Suppressor macrophage treated with lipopolysaccharide for 1 hour (primary cell): ENCODE measurements at places on chromosomes 5 and 9.

- peak; percentile 3 for DNase-seq
Measured at GRCh38 chr5:72171667-72172066, 64.4 kb downstream of the MAP1B start.

GRCh38 chr5:111901296-111901695 is 144.3 kb upstream of the NREP start:
- DNase-seq, result peak; percentile 27

GRCh38 chr5:168612996-168613395 is 33.8 kb upstream of the PANK3 start:
- no peak for DNase-seq

- DNase-seq, result no peak
Measured at GRCh38 chr5:132850066-132850465, 16.2 kb downstream of the GDF9 start.

GRCh38 chr9:88090151-88090581 is 48.1 kb downstream of the SPATA31C2 start:
- no peak for DNase-seq

DNA sequence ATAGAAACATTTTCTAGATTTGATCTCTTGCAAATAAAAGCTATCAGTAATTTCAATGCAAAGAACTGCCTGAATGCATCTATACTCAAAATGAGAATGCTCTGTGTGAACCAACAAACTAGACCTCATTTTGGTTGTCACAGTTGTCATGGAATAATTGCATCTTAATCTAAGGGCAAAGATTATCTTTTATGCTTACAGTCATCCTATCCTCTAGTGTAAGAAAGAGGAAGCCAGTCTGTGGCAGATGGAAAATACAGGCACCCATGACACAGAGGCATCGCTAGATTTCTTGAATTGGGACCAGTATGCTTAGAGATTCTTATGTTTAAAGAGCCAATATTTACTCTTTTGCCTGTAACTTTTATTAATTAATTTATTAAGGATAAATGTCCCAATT is 95.0 kb downstream of the MACIR start:
- no peak for DNase-seq

DNA sequence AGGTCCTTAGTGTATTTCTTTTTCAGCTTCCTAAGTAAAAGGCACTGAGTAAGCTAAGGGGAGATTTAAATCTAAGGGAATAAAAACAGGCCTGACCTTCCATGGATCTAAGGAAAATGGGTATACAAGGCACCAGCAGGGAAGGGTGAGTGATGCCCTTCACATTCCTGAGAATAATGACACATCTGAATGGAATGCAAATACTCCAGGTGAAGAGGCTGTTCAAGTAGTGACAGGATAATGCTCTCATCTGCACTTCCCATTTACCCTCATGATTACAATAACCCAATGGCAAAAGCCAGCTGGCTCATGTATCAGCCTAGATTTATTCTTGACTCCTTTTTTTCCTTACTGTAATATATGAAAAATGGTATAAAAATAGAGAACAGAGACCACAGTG is 216.2 kb upstream of the ACTBL2 start:
- no peak for DNase-seq

DNA sequence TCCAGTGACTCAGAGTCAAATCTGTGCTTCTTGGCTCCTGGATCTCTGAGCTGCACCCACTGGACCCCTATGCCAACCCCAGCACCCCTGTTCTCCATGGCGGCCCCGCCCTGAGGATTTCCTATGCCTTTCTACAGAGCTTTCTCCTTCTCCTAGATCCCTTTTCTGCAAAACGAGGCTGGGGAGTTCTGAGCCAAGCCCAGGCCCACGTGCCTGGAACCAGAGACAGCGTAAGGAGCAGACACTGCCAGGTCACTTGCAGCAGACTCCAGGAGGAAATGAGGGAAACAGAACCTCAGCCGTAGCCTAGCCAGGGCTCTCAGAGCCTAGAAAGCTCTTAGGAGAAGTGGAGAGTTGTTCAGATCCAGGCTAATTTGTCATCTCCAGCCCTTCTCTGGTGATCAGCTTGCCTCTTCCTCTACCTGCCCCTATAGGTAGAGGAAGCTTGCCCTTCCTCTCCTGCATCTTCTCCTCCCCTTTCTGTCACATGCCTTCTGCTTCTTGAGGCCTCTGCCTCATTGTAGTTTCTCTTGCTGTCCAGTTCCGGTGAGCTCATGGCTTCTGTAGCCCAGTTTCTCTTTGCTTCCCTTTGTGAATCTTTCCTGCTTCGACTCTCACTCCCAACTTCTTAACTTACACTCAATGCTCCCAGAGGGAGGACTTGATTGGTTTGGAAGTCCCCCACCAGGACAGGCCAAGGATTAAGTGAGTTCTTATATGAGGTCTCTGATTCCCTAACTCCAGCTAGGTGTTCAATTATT is 163.4 kb downstream of the RGS3 start:
- no peak for DNase-seq

- no peak for DNase-seq
Measured at GRCh38 chr9:23541976-23542375, 284.1 kb downstream of the ELAVL2 start.

DNA sequence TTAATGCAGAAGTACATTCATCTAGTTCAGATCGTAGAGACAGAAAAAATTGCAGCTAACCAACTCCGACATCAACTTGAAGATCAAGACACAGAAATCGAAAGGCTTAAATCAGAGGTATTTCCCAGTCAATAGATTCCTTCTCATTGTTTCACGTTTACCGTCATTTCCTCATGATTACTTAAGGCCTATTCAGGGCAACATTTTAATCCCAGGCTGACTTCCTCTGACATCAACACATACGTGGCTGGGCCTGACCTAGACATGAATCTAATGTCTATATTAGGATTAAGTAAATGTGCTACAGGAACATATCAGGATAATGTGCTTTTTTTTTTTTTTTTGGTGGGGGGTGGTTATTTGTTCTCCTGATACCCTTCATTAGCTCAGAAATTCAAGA is 107.9 kb downstream of the RASGRF2 start:
- no peak for DNase-seq

GRCh38 chr5:12017007-12017406 is 112.8 kb upstream of the CTNND2 start:
- DNase-seq, result no peak

DNA sequence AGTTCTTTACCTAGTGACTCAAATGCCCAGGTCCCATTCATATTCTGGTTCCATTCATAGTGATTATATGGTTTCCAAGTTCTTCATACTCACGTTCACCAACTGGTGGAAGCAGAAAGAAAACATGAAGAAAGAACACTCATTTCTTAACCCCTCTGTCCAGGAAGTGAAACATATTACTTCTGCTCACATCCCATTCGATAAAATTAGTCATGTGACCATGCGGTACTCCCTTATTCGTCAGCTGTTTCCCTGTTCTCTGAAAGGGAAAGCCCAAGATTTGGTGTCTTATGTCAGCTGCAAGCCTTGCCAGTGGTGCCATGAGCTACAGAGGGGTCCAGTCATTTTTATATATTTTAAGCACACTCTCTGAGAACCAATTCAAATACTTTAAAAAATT is 387.0 kb upstream of the DMAC1 start:
- no peak for DNase-seq

DNA sequence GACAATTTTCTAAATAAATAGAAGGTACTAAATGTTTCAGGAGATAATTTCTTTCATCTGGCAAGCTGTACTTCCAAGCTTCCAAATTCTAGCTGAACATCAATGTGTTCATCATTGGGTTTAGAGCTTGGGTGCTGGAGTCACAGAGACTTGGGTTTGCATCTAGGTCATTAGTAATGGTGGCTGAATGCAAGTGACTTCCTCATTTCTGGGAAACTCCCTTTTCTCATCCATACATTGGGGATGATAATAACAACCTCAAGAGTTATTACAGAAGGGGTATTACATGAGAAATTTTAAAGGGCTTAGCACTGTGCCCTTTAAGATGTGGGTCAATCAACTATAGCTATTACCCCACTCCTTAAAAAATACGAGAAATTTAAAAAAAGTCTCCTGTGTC is 41.1 kb upstream of the KLF4 start:
- peak; percentile 78 for DNase-seq

- no peak for DNase-seq
Measured at GRCh38 chr9:77926371-77926878, 105.2 kb downstream of the GNAQ start.

- DNase-seq, result no peak
Measured at GRCh38 chr5:124735169-124735858, 11.1 kb downstream of the ZNF608 start.

DNA sequence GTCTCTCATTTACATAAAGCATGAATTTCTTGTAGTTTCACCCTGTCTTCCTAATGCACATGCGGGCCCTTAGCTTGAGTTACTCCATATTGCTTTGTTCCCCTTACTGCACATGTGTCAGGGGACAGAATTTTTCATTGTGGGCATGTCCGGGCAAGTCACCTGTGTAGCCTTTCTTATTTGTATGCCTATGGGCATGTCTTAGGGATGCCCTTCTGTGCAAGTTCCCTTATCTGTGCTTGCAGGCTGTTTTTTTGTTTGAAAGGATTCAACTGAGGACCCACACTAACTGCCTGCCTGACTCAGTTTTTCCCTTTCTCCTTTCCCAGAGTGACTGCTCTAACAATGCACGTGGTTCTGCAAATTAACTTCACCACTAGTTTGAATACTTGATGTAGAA is 161.7 kb downstream of the YTHDC2 start:
- no peak for DNase-seq

- no peak for DNase-seq
Measured at GRCh38 chr9:37148181-37148580, 27.8 kb downstream of the ZCCHC7 start.

DNA sequence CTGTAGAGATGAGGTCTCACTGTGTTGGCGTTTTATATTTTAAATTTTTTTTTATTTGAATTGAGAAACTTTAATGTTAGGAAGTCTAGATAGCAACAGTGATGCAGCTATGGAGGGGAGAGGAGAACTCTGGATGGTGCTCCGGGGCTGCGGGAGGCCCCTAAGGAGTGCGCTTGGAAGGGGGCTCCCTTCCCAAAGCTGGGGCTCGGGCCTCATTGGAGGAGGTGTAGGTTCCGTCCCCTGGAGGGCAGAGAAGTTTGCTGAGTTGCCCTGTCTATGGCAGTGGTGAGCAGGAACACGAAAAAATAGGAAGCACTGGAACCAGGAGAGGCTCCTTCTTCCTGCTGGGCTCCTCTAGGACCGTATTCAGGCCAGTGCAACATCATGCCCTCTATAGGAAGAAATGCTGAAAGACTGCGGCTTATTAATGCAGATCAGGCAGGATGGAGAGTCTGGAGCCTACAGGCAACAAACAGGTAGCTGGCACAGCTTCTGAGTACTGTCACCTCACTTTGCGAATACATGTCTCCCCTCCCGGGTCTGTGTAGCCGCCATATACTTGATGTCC is 16.1 kb downstream of the AHRR start:
- DNase-seq, result peak; percentile 21

- no peak for DNase-seq
Measured at GRCh38 chr9:111821006-111821528, 26.3 kb upstream of the SHOC1 start.

GRCh38 chr5:146084376-146084775 is 21.0 kb downstream of the PLAC8L1 start:
- no peak for DNase-seq

DNA sequence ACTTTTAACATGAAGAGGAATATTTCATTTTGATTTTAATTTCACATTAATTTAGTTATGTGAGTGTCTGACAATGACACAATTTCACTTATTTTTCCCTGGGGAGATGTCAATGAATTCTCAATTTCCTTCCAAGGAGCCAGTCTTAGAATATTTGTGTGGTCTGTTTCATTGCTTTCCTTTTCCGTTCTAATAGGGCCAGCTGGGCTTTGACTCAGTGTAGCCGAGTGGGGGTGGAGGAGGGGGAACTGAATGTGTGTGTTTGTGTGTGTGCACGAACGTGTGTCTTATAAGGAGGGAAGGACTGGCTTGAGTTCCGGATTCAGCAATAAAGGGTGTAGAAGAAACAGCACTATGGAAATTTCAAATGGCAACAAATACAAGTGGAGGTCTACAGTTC is 100.0 kb downstream of the BASP1 start:
- DNase-seq, result peak; percentile 53

DNA sequence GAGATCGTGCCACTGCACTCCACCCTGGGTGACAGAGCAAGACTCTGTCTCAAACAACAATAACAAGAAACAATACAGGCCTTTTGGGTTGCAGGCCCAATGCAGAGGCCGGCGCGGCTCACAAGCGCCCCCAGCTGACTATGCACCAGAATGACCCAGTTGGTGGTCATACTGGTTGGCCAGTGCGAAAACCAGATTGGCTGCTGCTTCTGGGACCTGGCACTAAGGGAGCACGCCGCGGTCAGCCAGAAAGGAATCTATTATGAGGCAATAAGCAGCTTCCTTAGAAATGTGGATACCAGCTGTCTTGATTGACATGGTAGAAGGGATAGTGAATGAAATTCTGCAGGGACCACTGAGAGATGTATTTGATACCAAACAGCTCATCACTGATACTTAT is 35.0 kb downstream of the RANBP17 start:
- DNase-seq, result no peak

GRCh38 chr5:74851684-74852353 is 14.4 kb downstream of the FAM169A start:
- peak; percentile 75 for DNase-seq

DNA sequence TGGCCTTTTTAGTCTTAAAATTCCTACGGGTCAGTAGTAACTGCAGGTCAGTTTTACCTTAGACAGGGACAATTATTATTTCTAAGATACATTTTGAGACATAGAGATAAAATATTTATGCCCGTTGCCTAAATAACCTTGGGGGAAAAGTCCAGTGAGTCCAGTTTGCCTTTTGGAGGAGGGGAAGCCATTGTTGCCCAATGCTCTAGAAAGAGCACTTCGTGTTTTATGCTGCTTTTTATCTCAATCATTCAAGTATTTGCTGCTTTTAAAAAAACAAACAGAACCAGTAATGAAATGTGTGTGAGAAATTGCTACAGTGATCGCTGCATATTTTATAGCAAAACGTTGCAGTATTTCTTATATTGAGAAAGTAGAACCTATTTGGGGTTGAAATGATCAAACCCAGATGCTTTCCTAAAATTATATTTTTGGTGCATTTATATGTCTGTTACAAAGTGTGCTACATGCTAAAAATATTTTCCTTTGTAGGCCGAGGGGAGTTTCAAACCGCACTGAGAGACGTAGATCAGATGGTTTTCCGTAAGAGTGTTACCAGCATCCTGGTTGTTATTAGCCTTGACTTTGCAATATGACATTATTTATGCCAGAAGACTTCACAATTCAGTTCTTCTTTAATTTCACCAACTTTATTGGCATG is 266.8 kb downstream of the AOPEP start:
- no peak for DNase-seq

GRCh38 chr5:180605554-180606214 is 14.4 kb upstream of the SCGB3A1 start:
- DNase-seq, result peak; percentile 65

GRCh38 chr9:105994970-105995369 is 300.6 kb downstream of the TMEM38B start:
- DNase-seq, result no peak
